ENCODE measurements at places on chromosomes 4 and X.

- DNase-seq: no peak
Observed at GRCh38 chr4:26574563-26574962, 9.3 kb upstream of the TBC1D19 start.

DNA sequence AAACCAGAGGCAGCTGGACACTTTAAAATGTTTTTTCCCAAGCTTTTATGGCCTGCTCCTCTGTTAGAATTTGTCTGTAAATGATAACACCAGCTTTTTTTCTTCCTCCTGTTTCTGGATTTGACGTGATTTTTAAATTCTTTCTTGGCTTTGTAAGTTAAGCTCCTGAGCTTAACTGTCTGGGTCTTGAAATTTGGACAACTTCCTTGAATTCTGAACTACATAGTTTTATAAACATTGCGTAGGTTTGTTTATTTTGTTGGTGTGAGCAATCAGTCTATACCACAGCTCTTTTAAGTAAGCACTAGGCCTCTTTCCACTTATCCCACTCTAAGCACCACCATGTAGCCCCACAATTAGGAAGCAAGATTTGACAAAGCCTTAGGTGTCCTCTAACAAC is 144.4 kb upstream of the GUCY1A1 start:
- no peak for DNase-seq

- no peak for DNase-seq
Observed at GRCh38 chrX:33014949-33015348, 196.4 kb downstream of the DMD start.

GRCh38 chrX:97119474-97120109 is 235.9 kb downstream of the RPA4 start:
- no peak for DNase-seq

DNA sequence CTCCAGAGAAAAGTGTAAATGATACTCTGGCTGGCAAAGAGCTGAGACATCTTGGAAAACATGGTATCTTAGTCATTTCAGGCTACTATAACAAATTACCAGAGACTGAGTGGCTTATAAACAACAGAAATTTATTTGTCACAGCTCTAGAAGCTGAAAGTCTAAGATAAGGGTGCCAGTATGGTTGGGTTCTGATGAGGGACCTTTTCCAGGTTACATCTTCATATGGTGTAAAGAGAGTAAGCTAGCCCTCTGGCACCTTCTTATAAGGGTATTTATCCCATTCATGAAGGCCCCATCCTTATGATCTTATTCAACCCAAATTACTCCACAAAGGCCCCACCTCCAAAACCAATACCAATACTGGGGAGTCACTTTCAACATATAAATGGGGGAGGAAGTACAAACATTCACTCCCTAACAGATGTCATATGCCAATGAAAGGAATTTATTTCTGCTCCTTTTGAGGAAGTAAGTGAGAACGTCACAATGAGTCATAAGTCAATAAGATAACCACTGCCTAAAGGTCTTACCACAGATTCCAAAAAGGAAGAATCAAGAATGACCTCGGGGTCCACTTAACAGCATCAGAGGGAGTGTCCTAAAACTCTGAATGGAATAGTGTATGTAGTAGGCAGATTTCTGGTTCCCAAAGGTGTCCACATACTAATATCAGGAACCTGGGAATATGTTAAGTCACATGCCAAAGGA is 246.6 kb downstream of the OPHN1 start:
- DNase-seq: no peak

GRCh38 chr4:186881521-186882220 is 158.0 kb upstream of the FAT1 start:
- DNase-seq: no peak

DNA sequence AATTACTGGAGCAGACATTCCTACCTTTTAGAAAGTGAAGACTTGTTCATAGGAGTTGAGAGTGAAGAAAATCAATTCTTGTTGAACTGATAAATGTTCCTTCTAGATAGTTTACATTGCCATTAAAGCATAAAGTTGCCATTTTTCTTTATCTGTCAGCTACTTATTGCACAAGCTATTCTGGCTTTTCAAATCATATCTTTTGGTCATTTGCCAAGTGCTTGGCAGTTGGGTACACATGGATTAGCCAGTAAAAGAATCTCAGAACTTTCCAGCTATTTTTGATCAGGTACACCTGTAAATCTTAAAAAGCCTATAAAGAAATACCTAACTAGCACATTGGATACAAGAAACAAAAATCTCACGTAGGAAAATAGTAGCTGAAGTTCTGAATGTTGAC is 56.4 kb upstream of the PNPLA4 start:
- no peak for DNase-seq

DNA sequence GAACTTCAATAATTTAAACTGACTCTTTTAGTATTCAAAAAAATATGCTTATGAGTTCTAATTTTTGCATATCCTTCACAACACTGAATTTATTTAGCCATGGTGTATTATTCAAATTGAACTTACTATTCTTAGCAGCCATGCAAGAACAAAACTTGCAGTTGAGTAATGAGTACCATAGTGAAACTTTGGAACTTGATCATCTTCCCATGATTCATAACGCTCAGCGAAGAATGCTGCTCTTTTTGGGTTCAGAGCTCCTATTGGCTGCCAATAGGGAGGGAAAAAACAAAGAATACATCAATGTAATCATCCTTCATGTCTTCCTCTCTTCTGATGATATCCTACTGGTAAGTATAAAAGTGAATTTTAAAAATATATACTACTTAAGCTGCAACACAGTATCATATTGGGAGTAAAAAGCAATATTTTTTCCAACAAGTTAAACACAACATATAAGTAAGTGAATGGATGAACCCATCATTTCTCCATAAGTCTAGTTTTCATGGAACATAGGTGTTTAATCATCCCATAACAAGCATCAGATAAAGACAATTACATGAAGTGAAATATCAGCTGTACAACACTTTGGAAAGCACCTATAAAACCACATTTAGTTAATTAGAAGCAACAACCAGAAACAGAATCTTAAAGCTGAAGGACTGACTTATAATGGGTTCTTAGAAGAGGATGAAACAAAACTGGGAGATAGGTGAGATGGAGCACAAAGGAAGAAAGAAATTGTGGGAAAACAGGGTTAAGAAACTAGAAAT is 145.2 kb upstream of the MAB21L2 start:
- DNase-seq: no peak

DNA sequence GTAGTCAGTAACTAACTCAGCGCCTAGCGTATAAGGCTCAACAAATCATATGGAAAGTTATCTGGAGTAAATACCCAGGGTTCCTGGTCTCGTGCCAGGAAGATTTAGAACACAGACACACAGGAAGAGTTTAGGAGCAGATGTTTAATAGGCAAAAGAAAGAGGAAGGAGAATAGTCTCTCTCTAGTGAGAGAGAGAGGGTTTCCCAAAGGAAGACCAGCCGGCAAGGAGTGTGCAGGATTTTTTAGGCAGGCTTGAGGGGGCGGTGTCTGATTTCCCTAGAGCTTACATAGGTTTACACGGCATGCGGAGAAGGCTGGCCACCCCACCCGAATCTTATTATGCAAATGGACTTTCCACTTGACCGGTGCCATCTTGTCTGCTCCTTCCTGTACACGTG is 284.0 kb upstream of the FRG1 start:
- no peak for DNase-seq

DNA sequence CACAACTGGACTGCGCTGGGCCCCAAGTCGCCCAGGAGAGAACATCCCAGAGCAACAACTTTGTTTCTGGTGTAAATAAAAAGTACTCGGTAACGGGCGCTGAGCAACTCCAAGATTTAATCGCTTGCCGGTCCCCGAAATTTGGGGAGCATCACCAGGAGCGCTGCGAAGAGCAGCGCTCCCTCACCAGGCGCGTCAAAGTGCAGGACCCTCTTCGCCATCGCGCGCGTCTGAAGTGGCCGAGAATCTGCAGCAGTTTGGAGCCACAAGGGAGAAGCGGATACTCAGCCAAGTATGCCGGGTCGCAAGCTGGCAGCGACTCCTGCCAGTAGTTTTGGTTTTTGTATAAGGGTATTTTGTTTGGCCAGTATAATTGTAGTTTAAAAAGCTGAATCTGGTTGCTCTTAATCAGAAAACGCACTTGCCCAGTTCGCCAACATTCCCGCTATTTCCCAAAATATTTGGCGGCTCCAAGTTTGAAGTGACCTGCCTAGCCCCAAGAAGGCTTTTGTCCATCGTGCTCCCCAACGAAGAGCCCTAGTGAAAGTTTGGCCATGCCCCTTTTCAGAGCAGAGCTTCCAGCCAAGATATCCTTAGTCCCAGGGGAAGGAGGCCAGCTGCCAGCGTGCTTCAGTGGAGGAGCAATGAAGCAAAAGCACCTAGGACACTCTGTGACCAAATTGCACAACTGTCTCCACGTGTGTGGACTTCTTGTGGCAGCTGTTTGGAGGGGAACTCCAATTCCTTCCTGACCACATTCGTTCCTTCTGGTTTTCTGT is 557 bp upstream of the KDR start:
- no peak for DNase-seq

DNA sequence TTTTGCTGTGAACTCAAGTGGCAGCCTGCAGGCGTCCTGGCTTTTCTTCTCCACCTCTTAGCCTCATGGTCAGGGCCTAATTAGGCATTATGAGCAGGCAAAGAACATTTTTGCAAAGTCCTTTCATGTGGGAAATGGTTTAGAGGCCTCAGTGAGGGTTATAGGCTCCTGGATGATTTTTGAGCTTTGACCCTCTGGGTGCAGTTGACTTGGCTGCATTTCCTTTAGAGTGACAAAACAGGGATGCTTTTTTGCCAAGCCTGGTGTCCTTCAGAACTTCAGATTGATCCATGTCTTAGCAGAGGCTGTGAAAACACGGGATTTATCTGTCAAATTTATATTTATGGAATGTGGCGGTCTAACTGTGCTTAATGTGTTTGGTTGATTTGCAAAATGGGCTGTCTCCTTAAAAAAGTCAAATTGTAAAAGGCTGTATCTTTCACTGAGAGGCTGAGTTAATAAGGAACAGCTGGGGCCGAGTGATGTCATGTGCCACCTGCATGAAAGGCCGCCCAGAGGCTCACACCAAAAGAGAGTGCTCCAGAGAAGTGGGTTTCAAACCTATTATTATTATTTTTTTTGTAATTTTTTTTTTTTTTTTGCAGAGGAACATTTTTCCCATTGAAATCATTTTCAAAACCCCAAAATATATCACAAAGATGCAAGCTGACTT is 192.2 kb upstream of the ARX start:
- DNase-seq: no peak

- no peak for DNase-seq
Observed at GRCh38 chr4:186019269-186019668, 49.7 kb upstream of the TLR3 start.

DNA sequence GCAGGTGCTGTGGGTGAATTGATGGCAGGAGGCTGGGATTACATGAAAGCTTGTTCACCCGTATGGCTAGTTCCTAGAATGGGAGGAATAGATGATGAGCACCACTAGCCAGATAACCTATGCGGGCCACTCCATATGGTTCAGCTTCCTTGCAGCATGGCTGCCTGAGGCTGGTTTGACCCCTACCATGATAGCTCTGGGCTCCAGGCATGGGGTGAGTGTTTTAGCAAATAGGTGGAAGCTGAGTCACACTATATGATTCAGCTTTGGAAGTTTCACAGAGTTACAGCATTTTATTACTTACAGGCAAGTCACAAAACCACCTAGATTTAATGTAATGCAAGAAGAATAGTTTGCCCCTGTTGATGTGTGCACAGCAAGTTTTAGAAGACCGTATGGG is 603.2 kb downstream of the STIM2 start:
- no peak for DNase-seq
